ENCODE measurements at places on chromosomes 7 and 10.

GRCh38 chr10:124008681-124009080 is 84.7 kb downstream of the CHST15 start:
- no peak for DNase-seq

DNA sequence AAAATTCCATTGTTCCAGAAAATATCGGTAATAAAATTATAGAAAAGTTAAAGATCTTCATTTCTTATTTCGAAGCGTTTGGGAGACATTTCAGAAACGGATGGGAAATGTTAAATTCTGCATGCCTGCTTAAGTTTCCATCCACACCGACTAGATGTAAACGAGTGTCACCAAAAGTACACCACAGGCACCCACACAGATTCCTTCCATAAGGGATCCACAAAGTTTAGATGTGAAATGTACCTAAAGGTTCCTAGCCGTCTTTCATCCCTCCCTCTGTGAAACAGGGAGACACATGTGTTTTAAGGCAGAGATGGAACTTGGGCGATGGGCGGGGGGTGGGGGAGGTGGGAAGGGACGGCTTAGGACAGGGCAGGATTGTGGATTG is 621 bp upstream of the CAV1 start:
- DNase-seq: no peak

DNA sequence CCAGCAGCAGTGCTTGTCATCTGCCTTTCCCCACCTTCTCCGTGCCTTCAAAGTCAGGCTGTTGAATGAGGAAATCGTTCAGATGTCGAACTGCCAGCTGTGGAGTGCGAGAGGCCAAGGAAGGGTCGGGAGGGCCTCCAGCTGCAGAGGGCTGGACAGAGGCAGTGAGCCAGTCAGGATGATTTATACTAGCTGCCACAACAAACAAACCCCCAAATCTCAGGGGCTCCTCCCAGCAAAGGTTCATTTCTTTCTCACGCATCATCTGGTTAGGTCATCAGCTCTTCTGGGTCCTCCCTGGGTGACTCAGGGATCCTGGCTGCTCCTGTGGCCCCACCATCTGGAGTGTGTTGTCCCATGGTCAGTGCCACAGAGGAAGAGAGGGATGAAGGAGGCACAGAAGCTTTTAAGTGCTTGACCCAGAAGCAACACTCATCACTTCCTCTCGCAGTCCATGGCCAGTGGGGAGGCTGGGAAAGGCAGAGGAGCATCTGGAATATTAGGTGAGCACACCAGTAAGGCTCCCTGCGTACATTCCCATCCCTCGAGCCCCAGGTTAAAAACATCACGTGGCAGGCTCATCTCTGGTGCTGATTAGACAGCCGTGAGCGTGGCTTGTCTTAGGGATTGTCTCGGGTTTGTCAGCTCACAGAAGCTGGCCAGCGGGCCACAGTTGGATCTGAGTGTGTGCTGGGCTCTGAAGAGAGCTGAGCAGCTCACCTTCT is 140.7 kb downstream of the RGS10 start:
- DNase-seq: no peak

DNA sequence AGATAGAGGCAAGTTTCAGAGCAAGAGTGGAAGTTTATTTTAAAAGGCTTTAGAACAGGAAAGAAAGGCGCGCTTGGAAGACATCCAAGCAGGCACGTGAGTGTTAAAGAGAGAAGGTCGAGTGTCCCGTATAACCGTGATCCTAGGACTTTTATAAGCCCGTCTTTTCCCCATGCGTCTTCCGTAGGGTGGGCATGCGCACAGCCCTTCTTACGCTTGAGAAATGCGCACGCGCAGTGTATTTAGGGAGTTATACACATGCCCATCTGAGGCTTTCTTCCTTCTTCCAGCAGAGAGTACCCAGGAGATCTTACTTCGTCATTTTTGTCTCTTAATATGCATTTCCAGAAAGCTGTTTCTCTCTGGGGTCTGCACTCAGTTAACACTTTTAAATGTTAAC is 52.4 kb downstream of the CALD1 start:
- no peak for DNase-seq

- no peak for DNase-seq
Observed at GRCh38 chr7:96322373-96322695, 436 bp upstream of the SLC25A13 start.

DNA sequence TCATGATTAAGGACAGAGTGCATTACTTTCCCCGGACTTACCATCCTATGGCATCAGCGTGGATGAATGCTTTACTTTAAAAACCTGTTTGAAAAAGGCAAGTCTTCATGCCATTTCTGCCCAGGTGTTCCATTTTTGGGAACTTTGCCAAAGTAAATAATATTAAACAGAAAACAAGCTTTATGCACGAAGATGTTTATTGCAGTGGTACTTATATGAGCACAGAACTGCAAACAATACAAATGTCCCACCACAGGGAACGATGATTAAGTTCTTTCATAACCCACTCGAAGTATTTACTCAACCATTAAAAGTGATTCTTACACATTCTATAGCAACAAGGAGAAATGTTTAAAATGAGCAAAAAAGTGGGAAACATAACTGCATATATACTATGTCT is 109.7 kb upstream of the GDF10 start:
- DNase-seq: no peak

DNA sequence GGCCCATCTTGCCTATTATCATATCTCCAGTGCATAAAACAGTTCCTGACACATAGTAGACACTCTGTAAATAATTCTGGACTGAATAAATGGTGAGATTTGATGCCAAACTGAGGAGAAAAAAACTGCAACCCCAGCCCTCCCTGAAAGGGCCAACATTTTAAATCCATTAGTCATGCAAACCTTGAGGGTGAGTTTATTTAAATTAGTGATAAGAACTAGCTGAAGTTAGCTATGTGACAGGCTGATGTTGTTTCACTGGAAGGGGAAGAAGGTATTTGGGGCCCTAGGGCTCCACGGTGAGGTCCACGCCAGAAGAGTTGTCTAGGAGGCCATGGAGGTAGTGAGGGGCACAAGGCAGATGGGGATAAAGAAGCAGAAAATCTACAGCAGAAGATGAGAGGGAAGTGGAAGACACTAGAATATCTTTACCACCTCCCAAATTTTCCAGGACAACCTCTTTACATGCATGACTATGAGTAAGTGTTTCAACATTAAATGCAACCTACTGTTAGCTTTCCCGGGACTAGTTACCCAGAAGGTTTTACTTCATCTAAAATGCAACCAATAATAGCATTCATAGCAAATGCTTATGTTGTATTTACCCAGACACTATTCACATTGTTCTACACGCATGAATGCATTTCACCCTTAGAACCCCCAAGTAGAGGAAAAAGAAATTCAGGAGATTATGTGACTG is 183.2 kb upstream of the LYZL1 start:
- no peak for DNase-seq

- no peak for DNase-seq
Observed at GRCh38 chr7:1283337-1283736, 50.7 kb downstream of the UNCX start.

DNA sequence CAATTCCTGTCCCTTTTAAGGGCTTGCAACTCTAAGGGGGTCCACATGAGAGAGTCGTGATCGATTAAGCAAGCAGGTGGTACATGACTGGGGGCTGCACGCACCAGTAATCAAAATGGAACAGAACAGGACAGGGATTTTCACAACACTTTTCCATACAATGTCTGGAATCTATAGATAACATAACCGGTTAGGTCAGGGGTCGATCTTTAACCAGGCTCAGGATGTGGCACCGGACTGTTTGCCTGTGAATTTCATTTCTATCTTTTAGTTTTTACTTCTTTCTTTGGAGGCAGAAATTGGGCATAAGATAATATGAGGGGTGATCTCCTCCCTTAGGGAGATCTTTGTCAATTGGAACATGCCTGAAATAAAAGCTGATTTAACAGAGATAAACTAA is 370.1 kb downstream of the IPMK start:
- no peak for DNase-seq

DNA sequence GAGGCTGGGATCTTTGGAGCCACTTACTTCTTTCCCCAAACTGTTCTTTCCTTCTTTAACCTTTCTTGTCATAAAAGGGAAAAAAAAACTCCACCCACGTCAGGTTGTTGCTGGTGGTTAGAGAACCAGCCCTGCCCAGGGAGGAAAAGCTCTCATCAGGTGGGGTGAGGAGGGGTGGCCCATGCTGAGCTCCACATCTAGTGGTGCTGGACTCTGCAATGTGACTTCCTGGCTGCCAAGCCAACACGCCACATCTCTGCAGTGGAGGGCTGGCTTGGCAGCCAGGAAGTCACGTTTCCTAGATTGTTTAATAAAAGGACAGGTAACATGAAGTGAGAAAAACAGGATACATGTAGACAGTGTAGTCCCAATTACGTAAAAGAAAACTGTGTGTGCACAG is 37.4 kb downstream of the WIPF3 start:
- no peak for DNase-seq

DNA sequence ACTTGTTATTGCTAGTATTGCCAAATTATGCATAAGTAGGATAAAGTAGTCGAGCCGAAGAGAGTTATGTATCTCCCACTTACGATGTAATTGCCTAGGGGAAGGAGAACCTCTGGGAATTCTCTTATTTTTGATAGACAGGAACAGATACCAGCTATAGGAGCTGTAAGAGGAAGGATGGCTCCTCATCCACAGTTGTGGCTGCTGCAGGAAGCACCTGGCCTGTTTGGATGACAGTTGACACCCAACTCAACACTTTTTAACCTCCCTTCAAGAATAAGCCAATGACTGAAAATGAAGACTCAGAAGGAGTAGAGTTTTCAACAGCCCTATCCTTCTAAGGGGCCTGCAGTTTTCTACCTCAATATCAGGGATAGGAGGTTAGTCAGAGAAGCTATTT is 6.3 kb downstream of the DYDC1 start:
- no peak for DNase-seq

DNA sequence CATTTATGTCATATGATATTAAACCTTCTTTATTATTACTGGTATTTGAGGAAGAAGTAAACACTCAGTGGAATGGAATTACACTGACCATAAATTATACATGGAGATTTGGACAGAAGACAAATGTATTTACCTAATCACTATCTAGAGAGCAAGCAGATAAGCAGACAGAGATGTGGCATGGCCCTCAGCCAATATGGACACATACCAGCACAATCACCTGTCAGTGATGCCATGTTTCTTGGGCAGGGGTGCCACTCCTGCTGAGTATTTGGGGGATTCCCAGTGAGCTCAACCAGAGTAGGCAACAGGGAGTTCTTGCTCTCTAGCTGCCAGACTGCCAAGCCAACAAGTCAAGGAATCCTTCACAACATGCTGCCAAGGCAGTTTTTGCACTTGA is 866.3 kb upstream of the LRRN3 start:
- DNase-seq: no peak

DNA sequence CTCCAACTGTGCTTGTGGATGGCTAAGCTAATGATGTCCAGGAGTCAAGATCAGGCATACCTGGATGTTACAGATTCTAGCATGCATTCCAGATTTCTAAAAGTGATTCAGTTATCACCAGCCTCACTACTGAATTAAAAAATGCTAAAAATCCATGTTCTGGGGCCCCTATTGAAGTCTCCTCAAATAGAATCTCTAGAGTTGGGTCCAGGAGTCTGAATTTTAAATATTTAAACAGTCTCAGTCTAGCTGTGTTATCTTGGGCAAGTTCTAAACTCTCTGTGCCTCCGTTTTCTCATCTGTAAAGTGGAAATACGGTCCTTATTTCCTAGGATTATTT is 5.0 kb downstream of the ARID5B start:
- DNase-seq: no peak

GRCh38 chr7:98235901-98236300 is 16.1 kb downstream of the TECPR1 start:
- no peak for DNase-seq

DNA sequence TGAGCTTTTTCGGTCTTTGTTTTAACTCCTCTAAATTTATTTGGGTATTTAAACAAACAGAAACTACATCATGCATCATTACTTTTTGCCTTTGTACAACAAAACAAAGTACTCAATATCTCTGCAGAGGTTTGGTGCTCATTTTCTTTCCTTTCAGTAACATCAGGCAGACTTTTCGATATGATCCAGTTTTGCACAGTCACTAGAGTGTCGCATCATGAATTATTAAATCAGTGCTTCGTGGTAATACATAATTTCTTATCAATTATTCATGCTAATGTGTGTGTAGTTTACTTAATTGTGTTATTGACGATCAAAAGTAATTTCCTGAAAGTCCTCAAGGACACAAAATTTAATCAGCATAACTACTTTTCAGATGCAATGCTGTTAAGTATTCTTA is 31.8 kb downstream of the DRGX start:
- DNase-seq: no peak

DNA sequence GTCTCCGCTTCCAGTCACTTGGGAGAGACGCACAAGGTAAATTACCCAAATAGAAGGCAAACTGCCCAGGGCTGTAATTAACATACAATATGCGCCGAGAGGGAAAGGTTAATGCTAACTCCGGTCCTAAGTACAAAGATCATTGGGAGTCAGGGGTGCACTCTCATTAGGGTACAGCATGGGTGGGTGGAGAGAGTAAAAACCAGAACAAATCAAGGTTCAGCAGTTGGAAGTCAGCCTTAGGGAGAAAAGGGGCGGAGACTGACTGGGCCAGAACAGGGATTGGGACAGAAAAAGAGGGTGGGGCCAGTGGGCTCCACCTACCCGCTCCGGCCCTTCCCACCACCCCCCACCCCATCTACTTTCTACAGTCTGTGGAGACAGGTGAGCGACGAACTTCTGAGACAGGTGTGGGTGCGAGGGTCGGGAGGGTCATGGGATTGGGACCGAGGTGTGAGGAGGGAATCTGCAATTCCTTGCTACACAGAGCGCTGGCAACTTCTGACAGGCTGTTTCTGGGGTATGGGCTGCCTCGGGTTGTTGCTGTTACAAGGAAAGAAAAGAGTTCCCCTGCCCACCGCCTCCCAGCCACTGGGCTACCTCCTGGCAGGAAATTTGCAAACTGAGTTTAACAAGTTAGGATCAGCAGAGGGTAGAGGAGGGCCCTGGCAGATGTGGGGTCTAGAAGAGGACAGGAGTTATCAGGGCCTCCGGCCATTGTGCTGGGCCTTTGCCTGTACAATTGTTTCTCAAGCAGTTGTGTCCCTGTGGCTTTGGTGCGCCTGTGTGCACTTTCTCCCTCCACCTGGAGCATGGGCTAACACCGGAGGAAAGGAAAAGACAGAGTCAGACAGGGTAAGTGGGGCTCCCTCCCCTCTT is at the start of gene TMEM139:
Gene TMEM139, plus strand, starts transcription at position 368 of the 879 bp plus-strand sequence. CDS start 1,000 bp downstream, outside the sequence.
- no peak for DNase-seq

- no peak for DNase-seq
Observed at GRCh38 chr7:108299251-108299973, 156.8 kb downstream of the NRCAM start.

DNA sequence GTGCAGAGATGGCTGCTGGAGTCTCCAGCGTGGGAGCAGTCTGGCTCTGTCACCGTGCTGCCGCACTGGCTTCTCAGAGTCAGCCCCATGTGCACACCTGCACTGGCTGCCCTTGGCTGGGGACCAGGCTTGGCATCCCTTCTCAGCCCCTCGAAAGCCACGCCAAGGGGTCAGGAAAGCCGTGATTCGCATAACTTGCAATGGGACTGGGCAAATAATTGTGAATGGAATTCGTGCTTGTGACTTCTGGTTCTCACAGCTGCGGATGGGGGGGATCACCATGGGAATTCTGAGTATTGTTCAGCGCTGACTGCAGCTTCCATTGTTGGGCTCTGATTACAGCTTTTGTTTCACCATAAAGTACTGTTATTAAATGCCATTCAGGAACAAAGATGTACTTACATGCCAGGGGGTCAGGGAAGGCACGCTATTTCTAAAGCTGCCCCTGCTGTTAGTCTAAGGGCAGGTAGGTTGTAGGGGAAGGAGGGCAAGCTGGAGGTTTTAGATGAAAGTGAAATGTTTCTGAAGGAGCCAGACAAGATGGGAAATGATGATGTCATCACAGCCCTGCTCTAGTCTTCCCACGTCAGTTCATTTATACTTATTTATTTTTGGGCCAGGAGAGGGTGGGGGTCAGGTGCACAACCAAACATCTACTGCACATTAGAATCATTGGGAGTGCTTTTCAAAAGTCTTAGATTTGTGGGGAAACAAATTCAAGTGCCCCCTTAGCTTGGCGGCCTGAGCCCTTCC is 5.8 kb upstream of the PLEKHA1 start:
- DNase-seq: no peak

Measured in T-helper 22 cell (primary cell).